ENCODE measurements at places on chromosomes 13 and 19. TPM values are rescaled to one million over a fixed set of nuclear protein-coding genes. Genes with fewer than 3 reads are reported as not detected.

Gene TLE6
- 3.6 TPM for total RNA-seq

Gene KLK7
- not detected for total RNA-seq

Gene SYT5
- not detected for total RNA-seq

Gene PLA2G4C
- 11.5 TPM for total RNA-seq

Gene RASGRP4
- total RNA-seq = 1.7 TPM

Gene PGLYRP2
- 0.34 TPM for total RNA-seq

Gene WDR88
- not detected for total RNA-seq

Gene LYPD5
- total RNA-seq = 5.9 TPM

Gene BSPH1
- not detected for total RNA-seq

Gene KISS1R
- not detected for total RNA-seq

Gene ZGLP1
- 6.3 TPM for total RNA-seq

Gene COL4A2
- 227 TPM for total RNA-seq

Gene PCP2
- total RNA-seq = 1.7 TPM

Gene LRRC4B
- total RNA-seq = 4.7 TPM

Gene RNASEH2A
- total RNA-seq = 8.8 TPM

Gene CBLC
- 49.5 TPM for total RNA-seq

Gene ANKLE1
- 0.23 TPM for total RNA-seq
